ENCODE measurements at places on chromosomes 2 and 18.

DNA sequence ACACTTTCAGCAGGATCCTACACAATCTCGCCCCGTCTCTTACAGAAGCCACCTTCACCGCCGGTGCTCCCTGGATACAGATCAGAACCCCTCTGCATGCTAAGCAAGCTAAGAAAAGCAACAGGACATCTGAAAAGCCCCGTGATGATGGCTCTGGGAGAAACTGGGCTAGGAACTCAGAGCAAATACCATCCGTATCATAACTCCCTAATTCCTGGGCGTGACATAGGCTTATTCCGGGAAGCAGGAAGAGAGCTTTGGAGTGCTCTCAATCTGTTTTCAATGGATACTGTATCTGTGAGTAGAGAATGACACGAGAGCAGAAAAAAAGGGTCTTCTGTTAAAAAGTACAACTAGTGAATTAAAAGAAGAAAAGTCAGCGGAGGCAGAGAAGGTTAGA lies 121.6 kb downstream of the SPP2 start:
- DNase-seq = peak; percentile 22

- DNase-seq = no peak
These were observed 57.5 kb downstream of the SLC35F5 start for GRCh38 chr2:113698892-113699447.

DNA sequence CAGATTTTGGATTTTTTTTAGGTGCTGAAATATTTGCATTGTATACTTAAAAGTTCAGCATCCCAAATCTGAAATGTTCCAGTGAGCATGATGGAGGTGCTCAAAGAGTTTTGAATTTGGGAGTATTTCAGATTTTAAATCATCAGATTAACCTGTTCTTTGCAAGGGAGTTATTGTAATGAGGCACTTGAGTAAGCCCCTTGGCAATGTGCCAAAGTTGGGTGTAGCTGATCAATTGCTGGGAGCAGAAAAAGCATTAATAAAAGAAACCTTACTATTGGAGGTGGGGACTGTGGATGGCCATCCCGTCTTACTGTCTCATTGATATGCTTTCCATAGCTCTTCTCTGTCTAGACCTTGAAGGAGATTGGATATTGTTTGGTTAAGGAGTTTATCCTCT lies 28.3 kb downstream of the MALT1 start:
- no peak for DNase-seq

- DNase-seq = peak; percentile 77
These were observed 395.4 kb upstream of the TCF4 start for GRCh38 chr18:55983433-55983832.

DNA sequence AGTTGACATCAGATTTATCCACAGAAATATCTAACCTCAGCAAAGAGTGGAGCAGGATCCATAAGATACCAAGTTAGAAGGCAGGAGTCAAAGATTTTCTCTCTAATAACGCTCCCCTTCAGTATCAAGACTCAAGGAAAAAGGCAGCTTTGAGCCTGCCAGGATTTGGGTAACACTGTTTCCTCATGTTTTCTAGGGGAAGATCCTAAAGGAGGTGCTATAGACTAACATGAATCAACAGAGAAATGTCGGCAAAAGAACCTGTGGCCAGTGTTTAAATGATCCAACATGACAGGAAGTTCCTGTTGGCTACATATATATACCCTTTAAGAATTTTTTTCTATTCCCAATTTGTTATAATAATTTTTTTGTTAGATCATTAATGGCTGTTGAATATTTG lies 402.3 kb downstream of the TGIF1 start:
- no peak for DNase-seq

DNA sequence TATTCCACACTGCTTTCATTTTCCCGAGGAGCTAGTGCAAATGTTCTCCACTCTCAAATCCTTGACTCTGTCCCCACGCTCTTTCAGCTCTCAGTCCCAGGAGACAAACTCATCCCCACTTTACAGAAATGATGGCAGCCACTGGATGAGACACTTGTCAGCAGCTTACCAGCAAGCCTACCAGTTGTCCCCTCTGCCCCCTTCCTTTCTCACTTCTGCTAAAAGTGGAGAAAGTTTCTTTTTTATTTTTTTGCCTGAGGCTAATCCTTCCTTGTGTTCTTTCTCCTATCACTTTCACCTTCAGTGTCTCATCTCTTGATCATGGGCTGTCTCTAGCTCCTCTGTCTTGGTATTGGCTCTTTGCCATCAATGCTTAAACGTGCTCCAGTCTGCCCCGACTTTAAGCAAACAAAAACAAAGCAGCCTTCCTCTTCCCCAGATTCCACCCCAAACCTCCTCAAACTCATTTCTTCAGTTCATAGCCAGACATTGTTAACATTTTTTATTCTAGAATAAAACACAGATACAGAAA lies 64.5 kb downstream of the TTC32 start:
- no peak for DNase-seq

DNA sequence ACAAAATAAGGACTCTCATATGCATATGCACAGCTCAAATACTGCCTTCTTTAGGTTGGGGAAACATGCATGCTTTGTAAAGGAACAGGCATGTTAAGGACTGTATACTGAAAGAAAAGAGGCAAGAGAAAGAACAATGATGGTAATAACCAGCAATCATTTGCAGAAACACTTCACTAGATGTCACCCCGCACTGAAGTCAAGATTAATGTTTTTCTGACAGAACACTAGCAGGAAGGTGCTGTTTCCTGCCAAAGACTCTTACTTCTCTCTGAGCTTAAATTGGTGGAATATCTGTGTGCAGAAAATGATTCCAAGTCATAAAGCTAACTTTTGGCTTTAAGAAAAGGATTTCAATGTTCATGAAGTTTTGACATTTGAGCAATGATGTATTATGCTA lies 19.3 kb upstream of the CSRNP3 start:
- DNase-seq = no peak

DNA sequence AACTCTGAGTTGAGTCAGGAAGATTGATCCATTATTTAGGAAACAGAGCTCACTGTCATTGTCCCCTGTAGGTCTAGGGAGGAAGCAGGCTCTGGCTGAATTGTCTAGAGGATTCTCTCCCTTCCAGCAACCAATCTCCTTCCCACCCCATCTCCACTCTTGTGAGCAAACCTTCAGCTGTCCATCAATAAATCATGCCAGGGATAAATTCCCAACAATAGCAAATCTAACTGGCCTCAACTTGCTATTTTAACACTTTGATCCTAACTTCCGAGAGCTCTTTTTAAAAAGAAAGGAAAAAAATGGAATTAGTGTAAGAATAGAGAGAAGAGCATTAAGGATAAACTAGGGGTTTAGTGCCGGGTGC lies 53.5 kb downstream of the ATP8B1 start:
- no peak for DNase-seq

DNA sequence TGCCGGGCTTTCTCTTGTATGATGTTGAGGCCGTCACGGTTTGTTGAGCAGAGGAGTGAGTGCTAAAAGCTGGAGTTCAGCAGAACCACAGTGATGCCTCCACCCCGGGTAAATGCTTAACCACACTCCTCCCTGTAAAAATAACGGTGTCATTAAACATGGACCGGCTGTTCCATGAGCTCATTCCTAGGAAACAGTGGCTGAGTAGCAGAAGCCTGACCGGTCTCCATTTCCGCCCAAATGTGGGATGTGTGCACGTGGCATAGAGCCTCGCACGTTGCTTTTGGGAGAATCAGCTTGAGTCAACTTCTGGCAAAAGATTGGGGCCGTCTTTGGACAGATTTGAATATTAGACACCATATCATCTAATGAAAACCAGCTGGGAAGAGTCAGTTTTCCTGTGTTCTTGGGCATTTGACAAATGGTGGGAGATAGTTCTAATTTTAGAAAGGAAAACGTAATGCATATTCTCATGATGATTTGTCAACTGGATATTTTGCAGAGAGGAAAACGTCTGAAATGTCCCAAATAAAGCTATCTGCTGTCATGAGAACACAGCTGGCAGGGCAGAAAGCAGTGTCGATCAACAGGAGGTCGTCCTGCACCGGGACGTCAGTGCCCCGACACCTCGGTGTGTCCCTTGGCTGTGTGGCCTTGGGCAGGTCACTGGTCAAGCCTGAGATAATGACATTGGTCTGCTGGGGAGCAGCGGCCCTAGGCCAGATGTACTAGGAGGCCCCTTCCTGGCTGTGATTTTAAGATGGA lies 42.4 kb downstream of the LRRFIP1 start:
- DNase-seq = peak; percentile 100

DNA sequence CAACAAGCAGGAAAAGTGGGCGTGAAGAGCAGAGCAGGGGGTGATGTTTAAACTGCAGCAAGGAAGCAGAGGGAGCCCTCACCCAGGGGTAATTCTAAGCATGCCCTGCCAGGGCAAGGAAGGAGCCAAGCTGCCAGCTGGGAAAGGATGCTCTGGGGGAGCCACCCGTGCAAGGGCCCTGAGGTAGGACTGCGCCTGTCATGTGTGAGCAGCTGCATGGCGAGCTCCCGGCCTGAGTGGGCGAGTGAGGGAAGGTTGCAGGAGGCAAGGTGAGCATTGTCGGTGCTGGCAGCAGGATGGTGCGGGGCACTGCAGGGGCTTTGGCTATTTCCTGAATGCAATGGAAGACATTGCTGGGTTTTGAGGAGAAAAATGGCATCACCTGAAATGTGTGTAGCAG lies 107.2 kb downstream of the COPS8 start:
- no peak for DNase-seq

DNA sequence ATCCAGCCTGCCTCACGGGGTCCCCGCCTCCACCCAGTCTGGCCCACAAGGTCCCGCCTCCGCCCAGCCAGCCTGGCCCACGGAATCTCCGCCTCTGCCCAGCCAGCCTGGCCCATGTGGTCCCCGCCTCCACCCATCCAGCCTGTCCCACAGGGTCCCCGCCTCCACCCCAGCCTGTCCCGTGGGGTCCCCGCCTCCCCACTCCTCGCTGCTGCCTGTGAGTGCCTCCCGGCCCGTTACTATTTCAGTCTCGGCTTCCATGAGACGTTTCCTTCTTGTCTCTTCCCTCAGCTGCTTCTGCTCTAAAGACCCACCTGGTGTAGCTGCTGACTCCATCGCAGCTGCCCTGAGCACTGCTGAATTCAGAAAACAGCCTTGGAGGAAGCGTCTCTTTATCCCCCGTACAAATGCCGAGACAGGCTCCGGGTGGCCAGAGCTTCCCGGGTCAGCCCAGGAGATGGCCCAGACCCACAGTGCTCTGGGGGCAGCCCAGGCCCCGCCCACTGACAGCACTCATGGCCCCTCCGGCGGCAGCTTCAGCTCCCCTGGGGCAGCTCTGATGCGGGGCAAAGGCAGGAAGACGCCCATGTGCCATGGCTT lies 69.8 kb downstream of the NFATC1 start:
- no peak for DNase-seq

DNA sequence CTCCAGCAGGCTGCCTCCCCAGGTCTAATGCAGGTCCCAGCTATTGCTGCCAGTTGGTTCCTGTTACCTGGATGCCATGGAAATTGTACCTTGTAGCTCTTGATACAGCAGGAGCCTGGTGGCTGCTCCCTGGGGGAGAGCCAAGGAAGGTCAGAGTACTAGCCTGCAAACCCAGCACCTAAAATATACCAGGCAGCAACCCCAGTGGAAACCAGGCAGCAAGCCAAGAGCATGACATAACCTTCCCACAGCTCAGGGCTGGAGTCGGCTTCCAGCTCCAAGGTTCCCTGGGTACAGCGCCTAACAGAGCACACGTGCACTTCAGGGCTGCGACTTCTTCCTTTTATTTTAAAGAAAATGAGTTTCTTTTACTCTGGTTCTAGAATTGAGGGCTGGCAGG lies 30.3 kb downstream of the TNP1 start:
- DNase-seq = peak; percentile 63

- DNase-seq = peak; percentile 95
These were observed 122.1 kb downstream of the ACAA2 start for GRCh38 chr18:49691177-49691608.

GRCh38 chr18:12960853-12961397 lies 13.1 kb downstream of the SEH1L start:
- no peak for DNase-seq

GRCh38 chr2:29589440-29590103 lies 331.8 kb downstream of the ALK start:
- no peak for DNase-seq

DNA sequence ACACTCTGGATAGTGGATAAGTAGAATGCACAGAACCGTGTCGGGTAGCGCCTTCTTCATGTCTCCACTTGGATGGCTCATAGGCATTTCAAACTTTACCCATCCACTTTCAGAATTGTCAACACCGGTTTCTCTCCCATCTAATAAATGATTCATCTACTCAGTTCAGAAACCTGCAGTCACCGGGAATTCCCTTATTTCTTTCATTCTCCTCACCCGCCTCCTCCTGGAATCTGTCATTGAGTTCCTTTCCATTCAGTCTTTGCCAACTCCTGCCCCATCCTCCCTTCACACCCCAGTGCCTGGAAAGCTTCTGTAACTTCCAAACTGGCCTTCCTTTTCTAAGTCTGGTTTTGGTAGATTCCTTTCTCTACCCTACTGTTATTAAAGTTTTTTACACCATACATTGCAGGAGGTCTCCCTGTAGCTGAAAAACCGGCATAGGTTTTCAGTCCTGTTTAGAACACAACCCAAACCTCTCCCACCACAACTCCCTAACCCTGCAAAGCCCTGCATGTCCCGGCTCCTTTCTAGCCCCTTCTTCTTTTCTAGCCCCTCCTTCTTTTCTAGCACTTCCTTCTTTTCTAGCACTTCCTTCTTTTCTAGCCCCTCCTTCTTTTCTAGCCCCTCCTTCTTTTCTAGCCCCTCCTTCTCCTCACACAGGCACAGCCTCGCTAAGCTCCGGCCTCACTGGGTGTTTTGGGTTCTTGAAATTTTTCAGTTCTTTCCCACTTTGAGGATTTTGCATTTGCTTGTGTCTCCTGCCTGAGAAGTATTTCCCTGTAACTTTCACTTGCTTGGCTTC lies 133.9 kb upstream of the KLHL14 start:
- DNase-seq = peak; percentile 30

DNA sequence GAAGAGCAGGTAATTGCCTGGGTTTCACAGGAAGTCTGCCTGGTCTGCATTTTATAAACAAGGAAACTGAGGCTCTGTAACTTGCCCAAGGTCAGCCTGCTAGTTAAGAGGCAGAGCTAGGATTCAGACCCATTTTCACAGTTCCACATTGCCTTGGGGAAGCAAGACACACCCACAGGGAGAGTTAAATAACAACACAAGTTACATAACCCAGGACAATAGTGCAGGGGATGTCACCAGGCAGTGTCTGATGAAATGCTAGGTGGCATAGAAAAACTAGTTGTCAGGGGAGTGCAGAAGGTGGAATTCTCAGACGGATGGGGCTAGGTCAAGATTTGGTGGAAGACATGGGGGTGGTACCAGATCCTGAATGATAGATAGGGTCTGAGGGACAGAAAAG lies 69.7 kb downstream of the PRKCE start:
- DNase-seq = no peak

GRCh38 chr18:49967171-49967570 lies 153.8 kb upstream of the ACAA2 start:
- DNase-seq = no peak

DNA sequence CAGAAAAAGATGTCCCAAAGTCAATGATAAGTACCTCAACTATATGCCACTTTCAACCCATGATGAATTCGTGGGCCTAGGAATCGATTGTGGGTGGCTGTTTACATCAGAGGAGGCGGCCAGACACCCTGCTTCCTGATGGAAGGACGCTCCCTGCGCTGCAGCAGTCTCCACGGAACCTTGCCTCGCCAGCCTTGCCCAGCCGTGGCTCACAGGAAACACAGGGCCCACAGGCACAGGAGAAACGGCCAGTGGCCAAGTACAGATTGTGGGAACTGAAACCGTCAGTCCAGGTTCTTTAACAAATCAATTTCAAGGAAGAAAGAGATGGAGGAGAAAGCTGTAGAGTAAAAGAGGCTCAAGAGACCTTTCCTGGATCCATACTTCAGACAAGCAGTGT lies 101.5 kb upstream of the NFATC1 start:
- DNase-seq = no peak

Measured in fibroblast of skin of abdomen (primary cell).